ENCODE measurements at places on chromosomes 6 and 20.

DNA sequence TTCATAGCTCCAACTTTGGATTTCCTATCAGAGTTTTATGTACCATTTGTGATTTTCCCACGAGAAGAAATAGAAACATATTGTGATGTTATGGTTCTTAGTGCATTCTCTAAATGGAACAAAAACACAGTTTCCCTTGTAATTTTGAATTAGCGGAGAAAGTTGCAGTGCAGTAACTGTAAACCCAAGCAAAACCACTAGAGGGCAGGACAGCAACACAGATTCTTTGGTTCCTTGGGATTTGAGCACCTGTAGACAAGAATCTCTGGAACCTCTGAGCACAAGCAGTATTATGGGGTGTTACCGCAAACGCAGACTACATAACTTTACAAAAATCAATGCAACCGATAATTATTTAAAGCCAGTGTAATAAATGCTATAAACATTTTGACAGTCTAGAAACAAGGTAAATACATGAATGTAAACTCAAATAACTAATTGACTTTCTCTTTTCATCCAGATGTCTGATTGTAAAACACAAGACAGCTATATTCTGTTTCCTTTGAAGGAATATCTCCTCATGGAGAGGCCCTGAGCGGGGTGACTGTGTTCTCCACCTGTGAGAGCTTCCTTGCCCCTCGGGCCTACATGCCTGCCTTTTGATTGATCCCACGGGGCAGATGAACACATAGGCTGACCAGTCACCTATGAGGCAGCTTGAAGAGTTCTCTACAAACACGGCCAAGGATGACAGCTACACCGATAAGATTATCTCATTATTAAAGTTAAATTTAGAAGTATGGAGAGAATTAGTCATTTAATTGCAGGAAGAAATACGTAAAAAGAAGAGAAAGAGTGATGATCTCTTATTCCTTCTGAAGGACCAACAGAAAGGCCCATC lies 67.5 kb upstream of the COL21A1 start:
- DNase-seq: no peak

DNA sequence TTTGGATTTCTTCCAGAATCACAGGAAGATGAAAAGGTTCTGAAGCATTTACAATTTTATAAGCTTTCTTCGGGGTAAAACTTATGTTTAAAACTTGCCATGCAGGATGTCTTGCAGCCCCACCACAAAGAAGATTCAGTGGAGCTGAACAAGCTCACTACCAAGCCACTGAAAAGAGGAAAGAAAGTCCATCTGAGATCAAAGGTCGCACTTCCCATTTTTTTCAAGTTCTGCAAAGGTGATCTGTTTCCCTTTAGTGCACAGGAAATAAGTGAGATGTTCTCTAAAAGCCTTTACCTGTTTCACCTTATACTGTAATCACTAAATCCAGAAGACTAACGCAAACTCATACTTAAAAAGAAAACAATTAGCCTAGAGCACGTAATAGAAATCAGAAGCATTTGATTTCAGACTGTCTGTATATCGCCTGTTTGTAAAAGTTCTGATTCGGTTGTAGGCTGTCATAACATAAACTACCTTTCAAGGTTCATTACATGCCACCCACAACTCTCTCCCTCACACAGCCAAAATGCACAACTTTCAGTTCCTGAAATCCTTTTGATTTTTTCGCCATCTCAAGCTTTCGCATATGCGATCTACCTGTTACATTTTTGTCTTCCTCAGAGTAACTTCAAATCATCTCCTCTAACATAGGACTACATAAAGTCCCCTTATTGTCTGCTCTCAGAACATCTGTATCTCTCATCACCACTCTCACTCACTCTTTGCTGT lies 1.8 kb downstream of the ECHDC1 start:
- DNase-seq: no peak

DNA sequence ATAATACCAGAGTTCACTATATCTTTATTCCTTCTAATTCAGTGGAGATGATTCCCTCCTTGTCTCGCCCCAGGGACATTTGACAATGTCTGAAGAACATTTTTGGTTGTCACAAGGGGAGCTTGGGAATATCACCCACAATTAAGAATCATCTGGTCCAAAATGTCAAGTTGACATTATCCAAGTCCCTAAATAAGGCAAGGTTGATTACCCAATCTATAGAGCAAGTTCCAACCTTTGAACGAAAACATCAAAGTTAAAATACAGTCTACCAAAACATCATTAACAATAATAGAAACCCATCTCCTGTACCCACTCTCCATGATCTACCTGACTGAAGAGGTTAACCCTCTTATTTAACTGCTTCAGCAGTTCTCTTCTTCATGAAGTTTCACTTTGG lies 15.6 kb downstream of the DEK start:
- no peak for DNase-seq

GRCh38 chr6:98887650-98888049 lies 53.3 kb downstream of the POU3F2 start:
- no peak for DNase-seq

DNA sequence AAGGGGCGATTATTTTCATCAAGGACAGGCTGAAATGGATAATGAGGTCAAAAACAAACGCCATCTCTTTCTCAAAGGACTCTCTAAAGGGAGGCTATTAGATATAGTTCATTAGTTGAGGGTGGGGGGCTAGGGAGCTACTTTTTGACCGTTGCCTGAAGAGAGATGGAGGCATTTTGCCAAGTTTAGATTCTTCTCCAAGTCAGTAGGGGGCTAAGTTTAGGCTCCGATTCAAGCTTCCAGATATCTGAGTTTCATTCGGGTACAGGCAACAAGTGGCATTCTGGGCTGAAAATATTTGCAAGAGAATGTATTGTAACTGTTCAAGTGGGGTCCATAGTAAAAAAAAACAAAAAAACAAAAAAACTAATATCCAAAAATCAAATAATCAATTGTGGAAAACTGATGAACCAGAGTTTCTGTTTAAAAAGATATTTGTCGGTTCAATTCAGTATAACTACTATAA lies 43.4 kb upstream of the PIM1 start:
- DNase-seq: no peak

DNA sequence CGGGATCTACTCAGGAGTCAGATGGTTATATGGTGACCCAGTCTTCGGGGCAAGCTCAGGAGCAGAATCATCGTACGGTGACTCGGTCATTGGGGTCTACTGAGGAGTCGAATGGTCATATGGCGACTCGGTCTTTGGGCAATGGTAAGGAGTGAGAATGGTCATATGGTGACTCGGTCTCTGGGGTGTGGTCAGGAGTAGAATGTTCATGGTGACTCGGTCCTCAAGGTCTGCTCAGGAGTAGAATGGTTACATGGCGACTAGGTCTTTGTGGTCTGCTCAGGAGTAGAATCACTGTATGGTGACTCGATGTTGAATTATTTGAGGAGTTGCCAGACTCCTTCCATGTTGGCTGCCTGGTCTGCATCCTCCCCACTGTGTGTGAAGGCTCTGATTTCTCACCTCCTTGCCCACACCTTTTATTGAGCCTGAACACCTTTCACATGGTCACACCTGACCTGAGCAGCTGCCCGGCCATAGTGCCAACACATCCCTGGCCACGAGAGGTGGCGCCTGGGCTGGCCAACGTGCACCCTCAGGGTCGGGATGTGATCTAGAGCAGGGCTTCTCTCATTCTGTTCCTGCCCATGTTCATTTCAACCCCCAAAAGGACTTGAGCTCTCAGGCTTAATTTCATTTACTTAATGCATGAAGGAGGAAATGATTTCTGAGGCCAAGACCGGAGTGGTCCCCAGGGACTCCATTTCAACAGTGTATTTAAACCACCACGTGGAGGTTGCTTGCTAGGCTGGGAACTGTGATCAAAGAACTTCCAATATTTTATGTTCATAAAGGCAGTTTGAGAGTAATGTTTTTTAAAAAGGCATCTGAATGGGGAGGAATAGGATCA lies 119.5 kb downstream of the PHACTR3 start:
- DNase-seq: no peak

DNA sequence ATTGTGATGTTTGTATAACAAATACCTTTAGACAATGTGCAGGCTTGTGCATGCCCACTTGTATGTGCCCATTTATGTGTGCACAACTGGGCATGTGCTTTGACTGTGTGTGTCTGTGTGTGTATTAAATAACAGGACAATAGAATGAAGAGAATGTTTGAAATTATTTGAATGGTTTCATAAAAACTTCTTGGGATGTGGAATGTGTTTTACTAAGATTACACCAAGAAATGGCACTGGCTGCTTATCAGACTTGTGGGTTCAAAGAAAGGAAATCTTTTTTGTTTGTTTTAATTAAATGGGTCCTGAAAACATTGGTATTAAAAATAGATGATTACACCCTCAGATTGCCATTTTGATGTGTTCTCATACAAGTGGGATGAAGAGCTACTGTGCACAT lies 191.6 kb upstream of the CCN2 start:
- no peak for DNase-seq

GRCh38 chr20:10754824-10755223 lies 81.0 kb upstream of the JAG1 start:
- DNase-seq: no peak

All from nucleus accumbens (tissue), 56 donors.